ENCODE measurements at places on chromosomes 16 and 17.

DNA sequence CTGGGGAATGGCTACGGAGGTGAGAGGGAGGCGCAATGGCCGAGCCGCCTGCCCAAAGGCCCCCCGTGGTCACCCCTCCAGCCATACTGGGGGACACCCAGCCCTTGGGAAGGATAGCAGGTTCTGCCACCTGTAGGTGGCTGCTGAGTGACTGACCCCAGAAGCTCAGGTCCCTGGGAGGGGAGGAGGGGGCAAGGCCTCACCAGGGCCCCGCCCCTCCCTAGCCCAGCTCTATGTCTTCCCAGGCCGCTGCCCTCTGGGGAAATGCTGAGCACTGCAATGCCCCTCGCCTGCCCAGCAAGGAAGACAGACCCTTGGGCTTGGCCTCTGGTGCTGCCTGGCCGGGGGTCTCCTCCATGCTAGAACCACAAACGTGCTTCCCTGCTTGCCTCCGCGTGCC, 11.4 kb upstream of the CLDN9 start:
- DNase-seq = no peak

DNA sequence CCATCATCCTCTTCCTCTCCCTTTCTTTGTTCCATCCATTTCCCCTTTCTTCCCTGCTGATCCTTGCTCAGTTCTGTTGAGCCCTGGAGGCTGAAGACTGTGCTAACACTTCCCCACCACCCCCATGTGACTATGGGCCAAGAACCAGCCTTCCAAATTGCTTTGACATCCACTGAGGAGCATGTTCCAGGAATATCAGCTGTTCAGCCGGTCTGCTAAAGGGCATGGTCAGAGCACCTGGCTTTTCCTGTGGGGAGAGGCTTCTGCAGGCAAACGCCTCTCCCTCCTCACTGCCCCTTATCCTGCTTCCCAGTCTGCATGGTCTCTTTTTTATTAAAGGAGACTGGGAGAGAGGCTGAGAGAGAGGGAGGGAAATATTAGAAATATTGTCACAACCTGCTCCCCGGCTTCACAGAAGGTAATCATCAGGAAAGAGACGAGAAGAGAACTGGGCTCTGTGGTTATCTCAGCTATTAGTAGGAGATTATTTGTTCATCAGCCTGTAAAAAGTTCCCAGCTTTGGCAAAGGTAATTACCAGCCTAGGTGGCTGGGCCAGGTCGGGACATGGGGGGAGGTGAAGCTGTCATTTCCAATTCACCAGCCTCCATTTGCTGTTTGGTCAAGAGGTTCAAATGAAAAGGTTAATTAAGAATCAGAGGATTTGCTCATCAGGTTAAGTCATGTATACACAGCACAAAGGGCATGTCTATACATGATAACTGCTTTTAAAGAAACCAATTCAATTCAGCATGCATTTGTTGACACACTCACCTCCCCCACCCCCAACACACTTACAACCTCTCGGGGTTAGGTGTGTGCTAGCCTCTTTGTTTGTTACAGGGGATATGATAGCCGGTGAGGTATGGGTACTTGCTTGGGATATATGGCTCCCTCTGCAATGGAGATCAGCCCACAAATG, 83.7 kb upstream of the CRHR1 start:
- no peak for DNase-seq

DNA sequence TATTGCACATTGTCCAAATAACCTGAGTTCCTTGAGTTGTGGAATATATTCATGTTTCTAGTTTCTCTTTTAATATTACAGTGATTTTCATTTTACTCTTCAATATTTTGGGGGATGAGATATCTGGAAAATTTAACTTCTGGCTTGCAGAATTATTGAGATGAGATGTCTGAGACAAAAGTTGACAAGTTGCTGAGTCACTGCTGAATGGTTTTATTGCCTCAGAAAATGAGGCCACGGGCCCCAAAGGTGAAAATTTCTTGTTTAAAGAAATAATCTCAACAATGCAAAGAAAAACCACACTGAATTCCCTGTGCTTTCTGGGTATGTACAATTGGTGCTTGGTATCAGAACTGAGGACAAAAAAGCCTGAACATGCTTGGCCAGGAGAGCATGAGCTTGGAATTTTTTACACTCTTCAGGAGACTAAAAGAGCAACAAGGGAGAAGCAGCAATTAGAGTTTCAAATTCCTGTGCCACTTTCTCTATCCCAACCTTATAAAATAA, 129.2 kb upstream of the TOM1L1 start:
- no peak for DNase-seq

DNA sequence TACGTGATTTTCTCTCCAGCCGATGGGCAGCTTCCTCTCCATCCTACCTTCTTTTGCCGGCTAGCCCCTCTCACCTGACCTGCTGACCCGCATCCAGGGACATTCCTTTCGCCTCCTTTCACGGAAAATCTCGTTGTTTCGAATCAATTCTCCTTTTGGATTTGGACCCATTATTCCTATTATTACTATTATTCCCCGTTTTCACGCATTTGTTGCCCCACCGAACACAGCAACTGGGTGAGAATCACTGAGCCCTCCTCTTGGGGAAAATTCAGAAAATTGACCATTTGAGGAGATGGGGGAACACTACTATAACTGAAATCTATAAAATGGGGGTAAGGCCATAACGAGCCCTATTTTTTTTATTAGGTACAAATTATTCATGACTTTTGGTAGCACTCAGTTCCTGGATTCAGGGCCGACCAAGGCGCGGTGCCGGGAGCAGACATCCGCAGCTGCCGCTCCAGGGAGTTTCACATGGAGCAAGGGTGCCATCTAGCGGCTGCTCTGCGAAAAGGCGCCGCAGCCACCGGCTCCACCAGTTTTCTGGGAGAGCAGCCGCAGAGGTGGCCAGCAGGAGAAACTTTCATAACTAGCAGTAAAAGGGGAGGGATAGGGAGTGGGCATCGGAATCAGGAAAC, 3.3 kb upstream of the HOXB8 start:
- DNase-seq = peak; percentile 60

GRCh38 chr17:8921147-8921546, 44.4 kb downstream of the PIK3R5 start:
- DNase-seq = no peak

GRCh38 chr17:60959011-60959410, 281.4 kb downstream of the BCAS3 start:
- no peak for DNase-seq

GRCh38 chr17:4248504-4249277, 15.1 kb downstream of the ANKFY1 start:
- no peak for DNase-seq

- DNase-seq = peak; percentile 49
Measured at GRCh38 chr16:67430977-67431774, at the start of gene HSD11B2. Gene HSD11B2, plus strand, starts transcription at chr16:67431121. Its CDS starts 128 bp downstream, at chr16:67431249.

DNA sequence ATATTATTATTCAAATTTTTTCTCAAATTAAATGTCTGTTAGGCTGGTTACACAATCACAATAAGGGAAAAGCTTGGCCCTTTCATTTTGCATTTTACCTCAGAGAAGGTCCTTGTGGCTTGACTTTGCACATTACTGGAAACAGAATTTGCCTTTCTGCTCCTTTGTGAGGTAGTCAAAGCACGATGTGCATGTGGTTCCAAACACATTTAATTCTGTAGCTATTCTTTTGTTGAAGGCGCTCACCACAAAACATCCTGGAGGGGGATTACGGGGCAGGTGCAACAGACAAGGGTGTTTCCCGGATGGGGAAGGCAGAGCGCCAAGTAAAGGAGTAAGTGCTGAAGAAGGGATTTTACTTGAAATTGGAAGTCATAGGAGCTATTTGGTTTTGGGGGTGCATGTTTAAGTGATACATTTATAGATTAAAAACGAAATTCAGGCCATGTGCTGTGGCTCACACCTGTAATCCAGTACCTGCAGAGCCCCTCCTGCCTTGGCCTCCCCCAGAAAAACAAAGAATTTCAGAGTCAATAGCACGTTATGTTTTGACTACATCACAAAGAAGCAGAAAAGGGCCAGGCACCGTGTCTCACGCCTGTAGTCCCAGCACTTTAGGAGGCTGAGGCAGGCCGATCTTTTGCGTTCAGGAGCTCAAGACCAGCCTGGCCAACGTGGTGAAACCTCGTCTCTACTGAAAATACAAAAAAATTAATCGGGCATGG, 31.2 kb upstream of the TENT4B start:
- DNase-seq = no peak

DNA sequence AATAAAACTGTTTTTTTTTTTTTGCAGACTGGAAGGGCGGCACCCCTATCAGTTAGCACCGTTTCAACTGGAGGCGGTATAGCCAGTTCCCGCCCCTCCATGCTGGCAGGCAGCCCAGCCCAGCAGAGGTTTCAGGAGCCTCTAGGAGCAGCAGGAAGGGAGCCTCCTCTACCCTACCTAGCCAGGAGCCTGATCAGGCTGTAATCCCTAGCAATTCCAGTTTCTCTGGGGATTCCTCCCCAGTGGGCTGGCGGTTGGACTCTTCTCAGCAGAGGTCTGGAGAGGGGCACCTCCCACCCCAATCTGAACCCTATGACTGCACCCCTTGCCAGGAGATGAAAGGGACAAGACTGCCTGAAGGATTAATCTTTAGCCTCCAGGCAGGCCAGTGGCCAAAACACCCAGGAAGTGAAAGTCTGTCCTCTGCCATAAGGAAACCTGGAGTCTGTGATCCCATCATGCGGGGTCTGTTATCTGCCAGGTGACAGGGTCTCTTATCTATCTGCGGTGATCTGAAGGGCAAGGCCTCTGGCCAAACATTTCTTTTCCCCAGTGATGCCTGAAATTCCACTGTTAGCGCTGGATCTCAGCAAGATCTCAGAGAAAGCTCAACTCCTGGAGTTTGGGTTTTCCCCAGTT, 4.9 kb upstream of the CDH1 start:
- no peak for DNase-seq

DNA sequence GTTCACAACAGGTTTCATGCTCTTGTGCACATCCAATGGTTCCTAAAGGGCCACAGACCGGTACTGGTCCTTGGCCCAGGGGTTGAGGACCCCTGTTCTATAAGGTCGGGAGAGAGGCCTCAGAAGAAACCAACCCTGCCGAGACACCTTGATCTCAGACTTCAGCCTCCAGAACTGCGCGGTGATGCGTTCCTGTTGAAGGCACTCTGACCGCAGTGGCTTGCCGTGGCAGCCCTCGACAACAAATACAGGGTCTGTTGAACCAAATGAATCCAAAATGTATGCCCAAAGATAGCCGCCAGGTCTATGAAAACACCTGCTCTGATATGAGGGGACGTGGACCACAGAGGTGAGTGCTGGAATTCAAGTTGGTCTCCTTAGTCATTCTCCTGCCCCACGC, 389.8 kb downstream of the SEC14L1 start:
- DNase-seq = no peak

GRCh38 chr17:76263896-76264295, 1.3 kb upstream of the UBALD2 start:
- DNase-seq = no peak

DNA sequence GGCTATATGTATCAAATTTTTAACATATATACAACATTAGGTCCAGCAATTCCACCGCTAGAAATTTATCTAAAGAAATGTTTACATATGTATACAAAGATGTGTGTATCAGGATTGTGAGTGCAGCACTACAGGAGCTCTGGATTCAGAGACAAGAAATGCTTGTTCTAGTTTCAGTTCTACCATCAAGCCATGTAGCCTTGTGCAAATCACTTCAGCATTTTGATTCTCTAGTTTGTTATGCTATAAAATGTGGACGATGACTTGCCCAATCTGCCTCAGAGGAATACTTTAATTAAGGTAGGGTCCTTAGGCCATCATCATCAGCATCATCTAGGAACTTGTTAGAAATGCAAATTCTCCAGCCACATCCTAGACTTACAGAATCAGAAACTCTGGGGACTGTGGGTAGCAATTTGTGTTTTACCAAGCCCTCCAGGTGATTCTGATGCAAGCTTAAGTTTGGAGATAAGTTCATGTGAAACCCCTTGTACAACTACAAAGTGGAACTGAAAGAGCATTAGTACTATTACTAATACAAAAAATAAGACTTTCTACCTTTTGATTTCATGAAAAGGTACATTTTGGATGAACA, 131.2 kb upstream of the CORO6 start:
- DNase-seq = no peak

GRCh38 chr16:74700438-74701225, at the start of gene MLKL:
Gene MLKL, minus strand, starts transcription at chr16:74700862. Its CDS starts 5,105 bp downstream, at chr16:74695757.
- peak; percentile 59 for DNase-seq

DNA sequence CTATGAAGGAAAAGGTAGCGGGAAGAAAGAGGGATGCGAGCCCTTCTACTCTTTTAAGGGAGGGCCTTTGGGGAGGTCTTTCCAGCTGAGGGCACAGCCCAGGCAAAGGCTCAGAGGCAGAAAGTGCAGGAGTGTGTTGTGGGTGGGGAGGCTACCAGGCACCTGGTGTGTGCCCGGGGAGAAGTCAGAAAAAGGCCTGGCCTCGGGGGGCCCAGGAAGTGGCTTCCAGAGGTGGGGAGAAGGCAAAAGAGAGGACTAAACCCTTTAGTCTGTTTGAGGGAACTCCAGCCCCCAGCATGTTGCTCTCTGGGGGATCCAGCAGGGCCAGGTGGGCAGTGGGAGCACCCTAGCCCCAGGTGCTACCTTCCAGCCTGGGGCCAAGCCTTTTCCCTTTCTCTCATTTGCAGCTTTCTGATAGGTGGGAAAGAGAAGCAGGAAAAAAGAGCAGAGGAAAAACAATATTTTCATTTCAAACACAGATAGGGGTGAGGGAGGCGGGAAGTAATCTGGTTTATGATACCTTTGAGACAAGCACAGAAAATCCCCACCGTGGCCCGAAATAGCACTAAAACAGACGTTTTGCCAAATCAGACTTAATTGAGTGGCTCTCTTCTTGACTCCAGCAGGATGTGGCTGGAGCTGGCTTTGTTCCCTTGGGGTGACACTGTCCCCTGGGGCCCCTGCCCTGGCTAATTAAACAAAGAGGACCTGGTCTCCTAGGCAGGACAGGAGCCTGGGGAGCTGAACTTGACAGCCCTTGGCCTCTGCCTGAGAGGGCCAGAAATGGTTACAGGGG, 10.4 kb downstream of the RAI1 start:
- DNase-seq = no peak

DNA sequence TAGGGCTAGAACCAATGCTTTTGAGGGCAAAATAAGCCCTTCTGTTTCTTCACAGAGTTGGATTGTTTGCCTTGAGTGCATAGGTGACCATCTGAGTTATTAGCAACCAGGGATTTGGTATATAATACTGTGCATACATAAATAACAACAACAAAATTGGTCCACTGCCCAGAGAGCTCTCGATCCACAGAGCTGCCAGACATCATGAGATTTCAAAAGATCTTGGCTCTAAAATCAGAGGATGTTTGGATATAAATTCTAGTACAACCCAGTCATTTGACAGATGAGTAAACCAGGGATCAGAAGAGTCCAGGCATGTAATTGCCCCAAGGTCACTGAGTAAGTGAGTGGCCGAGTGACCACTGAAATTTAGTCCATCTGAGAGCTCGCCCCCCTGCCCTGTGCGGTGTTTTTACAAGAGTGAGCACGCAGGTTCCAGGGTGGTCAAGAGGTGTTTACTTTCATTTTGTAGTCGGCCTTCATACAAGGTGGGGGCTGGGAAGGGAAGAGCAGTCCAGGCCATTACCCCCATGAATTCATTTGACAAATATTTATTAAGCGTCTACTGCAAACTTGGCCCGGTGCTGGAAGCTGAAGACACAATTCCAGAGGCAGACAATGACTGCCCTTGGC, 1.8 kb upstream of the MT2A start:
- DNase-seq = peak; percentile 98

- DNase-seq = peak; percentile 13
Measured at GRCh38 chr16:56780646-56781045, 50.7 kb downstream of the NUP93 start.

GRCh38 chr17:81398176-81398831, 3.0 kb downstream of the BAHCC1 start:
- DNase-seq = peak; percentile 62
